Stimulated activated CD8-positive, alpha-beta memory T cell treated with anti-CD3 and anti-CD28 coated beads, Interleukin-15, amount 100 ng/mL, for 24 hours (primary cell): ENCODE measurements at places on chromosomes 2 and 18.

DNA sequence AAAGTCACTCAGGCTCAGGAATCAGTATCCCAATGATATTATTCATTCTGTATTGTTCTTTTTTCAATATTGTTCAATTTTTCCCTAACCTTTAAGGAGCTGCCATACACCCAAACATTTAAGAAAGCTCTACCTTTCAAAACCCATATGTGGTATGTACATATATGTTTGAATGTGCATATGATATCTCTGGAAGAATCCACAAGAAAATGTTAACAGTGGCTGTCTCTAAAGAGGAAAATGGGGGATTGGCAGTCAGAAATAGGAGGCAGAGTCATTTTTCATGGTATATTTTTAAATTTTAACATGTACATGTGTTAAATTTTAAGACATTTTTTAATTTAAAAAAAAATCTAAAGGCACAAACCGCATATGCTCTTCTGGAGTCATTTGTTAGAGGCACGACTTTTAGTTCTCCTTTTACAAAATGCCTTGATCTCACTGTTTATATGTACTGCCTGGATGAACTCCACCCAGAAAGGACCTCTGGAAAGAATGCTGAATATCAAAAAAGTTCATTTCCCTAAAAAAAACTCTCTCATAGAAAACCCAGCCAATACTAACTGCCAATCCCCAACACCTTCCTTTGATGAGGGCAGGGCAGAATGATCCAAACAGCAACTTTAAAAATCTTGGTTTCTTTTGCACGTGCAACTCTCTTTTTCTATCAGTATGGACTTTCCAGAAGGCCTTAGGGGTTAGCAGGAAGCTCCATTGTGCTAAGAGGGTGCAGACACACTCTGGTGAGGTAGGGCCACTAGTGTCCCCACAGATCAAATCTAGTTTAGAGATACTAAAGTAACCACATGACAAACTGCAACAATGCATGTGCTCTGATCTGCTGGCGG lies 23.6 kb downstream of the KCTD1 start:
- no peak for DNase-seq

DNA sequence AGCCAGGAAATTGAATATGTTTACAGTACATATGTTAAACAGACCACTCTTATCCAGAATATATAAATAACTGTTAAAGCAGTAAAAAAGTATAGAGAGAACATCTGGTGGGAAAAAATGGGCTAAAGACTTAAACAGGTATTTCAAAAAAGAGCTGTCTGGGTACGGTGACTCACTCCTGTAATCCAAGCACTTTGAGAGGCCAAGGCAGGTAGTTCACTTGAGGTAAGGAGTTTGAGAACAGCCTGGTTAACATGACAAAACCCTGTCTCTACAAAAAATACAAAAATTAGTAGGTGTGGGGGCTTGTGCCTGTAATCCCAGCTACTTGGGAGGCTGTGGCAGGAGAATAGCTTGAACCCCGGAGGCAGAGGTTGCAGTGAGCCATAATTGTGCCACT lies 171.4 kb upstream of the FSIP2 start:
- no peak for DNase-seq

DNA sequence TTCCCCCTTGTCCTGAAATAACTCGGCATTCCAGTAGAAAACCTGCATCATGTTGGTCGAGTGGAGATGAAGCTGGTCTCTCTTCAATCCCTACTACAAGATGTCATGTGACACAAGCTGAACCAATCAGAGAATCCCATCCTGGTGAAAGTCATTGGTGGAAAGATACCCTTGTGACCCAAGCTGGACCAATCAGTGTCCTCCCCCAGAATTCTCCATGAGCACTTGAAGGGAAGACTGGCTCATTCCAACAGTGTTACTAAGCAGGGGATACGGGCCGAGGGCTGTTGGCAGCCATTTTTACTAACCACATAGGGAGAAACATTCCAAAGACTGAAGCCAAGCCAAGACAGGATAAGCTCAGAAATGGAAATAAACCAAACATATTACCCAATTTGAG lies 298.3 kb downstream of the ICOS start:
- DNase-seq: no peak

DNA sequence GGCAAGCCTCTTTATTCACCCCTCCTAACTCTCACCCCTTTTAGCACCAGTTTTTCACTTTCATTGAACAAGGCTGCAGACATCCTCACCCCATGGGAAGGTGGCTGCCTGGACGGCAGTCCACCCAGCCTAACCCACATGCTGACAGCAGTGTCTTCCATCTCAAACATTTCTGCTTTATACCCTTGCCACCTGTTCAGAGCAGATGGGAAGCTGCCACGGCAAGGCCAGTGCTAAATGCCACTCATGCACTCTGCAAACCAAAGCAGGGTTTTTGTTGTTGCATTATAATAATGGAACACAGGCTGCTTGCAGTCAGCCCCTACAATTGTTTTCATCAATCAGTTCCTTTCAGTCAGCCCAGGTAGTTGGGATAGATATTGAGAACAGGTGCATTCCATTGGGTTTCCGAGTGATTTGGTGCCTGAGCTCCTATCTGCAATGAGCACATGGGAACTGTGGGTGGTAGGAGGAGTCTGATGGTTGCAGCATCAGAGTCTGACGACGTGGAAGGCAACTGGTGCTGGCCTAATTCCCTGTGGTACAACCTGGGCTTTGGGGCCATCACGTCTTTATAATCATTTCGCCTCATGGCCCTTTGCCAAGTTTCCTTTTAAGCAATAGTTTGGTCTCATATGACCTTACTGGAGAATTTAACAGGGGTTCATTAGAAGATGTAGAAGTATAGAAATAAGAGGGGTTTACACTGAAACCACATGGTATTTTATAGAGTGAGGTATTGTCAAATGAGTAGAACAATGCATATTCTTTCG lies 252.5 kb upstream of the SP5 start:
- no peak for DNase-seq

DNA sequence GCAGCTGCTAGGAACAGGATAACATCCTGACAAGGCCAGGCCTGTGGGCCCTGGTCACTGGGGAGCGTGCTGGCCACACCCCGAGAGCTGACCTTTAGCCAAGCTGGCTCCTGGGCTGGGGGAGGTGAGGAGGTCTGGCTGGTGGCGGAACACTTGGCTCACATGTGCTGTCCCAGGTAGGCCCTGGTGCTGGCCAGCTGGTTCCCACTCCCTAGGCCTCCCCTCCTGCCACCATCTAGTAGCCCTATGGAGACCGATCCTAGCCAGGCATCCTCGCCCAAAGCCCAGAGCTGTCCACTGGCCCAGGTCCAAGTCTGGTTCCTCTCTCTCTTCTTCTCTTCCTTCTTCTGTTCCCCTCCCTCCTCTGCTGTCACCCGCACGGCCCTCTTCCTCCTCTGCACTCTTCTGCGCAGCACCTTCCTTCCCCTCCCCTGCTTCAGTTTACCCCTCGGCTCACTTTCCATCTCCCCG lies 52.4 kb downstream of the TNS1 start:
- no peak for DNase-seq

DNA sequence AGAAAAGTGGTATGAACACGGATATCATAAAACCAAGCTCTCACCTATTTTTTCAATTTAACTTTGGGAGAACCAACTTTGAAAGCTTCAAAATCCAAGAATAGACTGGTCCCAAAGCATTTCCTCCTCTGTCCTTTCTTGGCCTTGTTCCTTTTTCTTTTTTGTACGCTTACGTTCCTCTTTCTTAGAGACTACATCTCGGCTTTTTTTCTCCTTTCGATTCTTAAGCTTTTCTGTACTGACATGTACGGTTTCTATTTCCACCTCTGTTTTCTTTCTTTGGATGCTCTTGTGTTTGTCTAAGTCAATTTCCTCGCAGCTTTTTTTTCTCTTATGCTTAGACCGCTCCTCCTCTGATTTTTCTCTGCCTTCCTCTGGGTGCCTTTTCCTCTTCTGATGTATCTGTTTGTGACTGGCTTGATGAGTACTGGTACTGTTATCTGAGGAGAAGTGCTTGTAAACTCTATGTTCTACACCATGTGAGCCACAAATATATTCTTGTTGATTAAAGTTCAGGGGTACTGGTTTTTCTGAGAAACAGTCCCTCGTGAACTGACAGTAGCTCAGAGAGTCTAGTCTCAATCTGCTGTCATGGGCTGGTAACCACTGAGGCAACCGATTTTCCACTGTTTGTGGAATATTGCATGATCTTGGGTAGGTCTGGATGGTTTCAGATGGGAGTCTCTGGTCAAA lies 11.5 kb upstream of the RNU2-63P start:
- no peak for DNase-seq

DNA sequence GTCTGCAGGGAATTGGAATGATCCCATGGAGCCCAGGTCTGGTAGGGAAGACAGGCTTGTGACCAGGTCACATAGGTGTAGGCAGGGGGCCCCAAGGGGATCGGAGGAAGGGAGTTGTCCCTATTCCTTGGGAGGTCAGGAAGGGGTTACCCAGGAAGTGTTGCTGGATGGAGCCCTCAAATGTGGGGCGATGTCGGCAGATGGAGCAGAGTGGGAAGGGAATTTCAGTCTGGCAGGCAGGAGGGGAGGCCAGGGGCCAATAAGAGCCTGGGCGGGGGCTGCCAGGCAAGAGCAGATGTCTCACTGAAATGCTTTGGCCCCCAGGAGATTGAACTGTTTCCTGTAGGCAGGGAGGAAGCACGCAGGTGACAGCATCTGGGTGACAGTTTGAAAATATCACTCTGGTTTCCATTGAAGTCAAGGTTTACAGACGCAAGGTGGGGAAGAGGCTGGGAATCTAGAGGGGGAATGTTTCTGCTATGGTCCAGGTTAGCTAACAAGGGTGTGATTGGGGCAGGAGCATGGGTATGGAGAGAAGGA lies 81.5 kb upstream of the SMAD2 start:
- DNase-seq: no peak

DNA sequence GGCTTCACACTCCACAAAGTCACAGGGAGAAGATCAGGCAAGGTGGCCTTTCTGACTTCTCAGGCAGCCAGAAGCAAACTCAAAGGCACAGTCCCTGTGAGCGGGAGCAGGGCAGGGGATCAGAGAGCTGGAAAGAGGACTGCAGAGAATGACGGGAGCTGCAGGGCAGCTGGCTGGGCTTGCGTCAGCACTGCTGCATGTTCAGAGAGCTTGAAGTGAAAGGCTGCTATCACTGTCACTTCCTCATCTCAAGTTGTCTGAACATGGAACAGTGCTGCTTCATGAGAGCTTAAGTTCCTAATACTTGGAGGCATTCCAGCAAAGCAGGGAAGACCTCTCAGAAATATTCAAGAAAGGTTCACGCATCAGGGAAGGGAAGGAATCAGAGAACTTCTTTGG lies 20.4 kb downstream of the TGFBRAP1 start:
- DNase-seq: no peak

DNA sequence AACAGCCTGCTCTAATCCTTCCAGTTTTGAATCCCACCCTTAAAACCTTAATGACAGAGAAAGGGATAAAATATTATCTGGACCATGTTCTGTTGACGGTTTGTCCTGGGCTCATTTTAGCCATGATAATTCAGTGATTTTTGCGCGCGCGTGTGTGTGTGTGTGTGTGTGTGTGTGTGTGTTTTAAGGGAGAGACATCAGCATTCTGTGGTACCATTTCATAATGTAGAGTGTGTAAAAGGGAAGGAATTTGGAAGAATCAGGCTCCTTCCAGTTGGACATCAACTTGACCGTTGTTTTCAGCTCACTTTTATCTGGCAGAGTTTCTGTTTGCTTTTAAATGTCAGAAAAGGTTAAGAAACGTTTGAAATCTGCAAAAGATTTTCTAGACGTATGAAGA lies 535.5 kb downstream of the TNS1 start:
- DNase-seq: no peak

- DNase-seq: no peak
These were observed 1238.4 kb downstream of the LRP1B start for GRCh38 chr2:140892436-140892835.
